ENCODE measurements at places on chromosomes 13 and 19.

GRCh38 chr13:42498521-42498920 lies 75.4 kb upstream of the TNFSF11 start:
- no peak for DNase-seq

GRCh38 chr19:2237051-2237868 lies 636 bp downstream of the SF3A2 start:
- no peak for DNase-seq

DNA sequence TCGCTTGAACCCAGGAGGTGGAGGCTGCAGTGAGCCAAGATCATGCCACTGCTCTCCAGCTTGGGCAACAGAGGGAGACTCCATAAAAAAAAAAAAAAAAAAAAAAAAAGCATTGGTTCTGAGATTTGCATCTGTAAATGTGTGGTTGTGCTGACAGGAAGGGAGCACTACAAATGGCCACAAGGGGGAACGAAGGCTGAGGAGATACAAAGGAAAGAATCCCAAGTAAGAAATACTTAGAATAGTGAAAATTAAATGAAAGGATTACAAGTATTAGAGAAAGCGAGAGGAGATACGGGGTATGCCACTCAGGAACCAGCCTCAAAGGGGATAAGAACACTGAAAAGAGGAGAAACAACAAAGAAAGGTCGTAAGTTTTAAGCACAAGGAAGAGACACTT lies 284.9 kb downstream of the KLF12 start:
- no peak for DNase-seq

DNA sequence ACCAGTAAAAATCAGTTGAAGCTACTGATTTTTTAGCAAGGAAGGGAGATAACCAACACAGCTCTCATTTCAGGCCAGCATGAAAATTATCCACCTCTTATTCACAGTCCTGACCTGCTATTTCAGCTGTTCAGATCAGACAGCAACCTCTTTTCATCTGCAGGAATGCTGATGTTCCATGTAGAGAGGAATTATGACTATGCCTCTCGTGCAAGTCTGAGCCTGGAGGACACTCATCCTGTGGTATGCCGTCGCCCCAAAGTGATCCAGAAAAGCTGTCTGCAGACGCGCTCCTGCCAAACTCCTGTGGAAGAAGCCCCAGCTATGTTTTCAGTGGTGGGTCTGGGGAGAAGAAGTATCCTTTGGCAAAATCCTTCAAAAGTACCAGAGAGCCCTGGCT lies 563.5 kb upstream of the SLITRK1 start:
- DNase-seq = no peak

DNA sequence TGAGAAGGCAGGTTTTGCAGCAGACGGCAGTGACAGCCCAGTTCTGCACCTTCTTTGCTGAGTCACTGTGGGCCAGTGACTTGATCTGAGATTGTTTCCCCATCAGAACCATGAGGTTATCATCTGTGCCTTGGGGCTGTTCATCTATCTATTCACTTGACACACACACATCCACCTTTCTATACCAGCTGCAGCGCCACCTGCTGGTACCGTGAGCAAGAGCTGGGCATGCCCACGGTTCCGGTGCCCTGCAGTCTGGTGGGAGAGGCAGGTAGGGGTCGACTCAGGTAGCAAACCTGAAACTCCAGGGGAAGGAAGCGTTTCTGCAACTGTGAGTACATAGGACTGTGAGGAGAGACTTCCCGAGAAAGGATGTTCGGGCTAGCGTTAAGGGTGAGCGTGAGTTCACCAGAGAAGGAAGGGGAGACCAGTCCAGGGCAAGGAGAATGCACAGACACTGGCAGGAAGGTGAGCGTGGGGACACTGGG lies 7.5 kb upstream of the LIN7B start:
- DNase-seq = peak; percentile 53

DNA sequence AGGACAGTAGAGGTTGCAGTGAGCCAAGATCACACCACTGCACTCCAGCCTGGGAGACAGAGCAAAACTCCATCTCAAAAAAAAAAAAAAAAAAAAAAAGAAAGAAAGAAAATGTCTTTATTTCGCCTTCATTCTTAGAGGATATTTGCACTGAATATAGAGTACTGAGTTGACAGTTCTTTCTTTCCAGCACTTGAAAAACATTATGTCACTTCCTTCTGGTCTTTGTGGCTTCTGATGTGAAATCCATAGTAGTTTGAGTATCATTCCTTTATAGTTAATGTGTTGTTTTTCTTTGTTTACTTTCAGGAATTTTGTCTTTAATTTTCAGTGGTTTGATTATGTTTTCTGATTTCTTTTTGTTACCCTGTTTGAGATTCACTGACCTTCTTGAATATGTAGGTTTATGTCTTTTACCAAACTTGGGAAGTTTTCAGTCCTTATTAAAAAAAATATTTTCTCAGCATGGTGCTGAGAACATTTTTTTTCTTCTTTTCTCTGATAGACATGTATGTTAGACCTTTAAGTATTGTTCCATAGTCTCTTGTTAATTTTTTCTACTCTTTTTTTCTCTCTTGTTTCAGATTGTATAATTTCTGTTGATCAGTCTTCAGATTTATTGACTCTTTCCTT lies 50.1 kb downstream of the PCCA start:
- no peak for DNase-seq

GRCh38 chr13:27662738-27663470 lies 41.2 kb downstream of the POLR1D start:
- DNase-seq = no peak

- DNase-seq = no peak
Measured at GRCh38 chr13:99013951-99014350, 36.1 kb upstream of the DOCK9 start.

- no peak for DNase-seq
Measured at GRCh38 chr13:25881971-25882451, 169.8 kb downstream of the SHISA2 start.

GRCh38 chr19:39740395-39740794 lies 2.6 kb upstream of the CLC start:
- DNase-seq = no peak

GRCh38 chr19:38290631-38291147 lies 13.4 kb upstream of the C19orf33 start:
- no peak for DNase-seq

- DNase-seq = no peak
Measured at GRCh38 chr13:78265098-78265497, 338.3 kb downstream of the POU4F1 start.

- no peak for DNase-seq
Measured at GRCh38 chr13:35592457-35592856, 116.0 kb upstream of the MAB21L1 start.

DNA sequence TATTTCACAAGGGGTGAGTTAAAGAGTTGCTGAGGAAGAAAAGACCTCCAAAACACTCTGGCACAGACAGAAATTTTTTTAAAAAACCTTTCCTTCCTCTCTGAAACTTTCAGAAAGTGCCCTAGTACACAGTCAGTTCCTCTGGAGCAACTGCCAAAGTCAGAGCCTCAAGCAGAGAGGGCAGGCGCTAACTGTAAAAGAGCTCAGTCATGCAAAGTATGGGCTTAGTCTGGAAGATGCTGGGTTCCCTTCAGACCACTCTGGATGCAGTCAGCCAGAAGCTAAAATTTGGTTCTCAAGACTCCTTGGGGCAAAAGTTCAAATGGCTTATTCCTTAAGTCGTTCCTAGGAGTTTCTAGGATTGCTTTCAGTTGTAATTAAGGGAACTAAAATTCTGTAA lies 671.6 kb downstream of the PCDH9 start:
- no peak for DNase-seq

DNA sequence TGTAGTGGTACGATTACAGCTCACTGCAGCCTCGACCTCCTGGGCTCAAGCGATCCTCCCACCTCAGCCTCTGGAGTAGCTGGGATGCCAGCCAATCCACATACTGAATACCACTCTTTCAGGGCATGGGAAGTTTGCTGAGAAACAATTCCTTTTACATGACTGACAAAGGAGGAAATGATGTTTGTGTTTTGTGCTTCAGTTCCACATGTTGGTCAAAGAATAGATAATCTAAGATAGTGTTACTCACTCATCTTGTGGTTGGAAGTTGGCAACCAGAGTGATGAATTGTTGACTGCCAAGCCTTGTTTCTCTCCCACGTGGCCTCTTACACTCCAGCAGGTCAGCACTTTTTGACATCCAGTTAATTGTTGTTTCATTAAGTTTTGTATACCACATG lies 7.6 kb downstream of the MBD3L2B start:
- DNase-seq = no peak

GRCh38 chr13:50613356-50613831 lies 230.1 kb downstream of the DLEU7 start:
- no peak for DNase-seq

DNA sequence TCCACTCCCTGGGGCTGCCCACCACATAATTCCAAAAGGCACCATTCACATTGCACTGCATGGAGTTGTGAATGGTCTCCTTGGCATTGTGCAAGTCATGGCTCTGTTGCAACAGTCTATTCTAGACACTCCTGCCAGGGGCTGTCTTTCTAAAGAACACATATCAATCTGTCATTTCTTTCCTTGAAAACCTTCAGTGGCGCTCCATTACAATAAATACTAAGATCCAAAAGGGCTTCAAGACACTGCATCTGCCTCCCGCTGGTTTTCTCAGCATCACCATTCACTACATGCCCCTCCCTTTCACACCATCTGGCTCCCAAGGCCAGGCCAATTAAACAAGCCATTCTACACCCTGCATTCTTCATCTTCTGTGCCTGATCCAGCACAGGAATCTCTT lies 32.2 kb upstream of the TM9SF2 start:
- no peak for DNase-seq

DNA sequence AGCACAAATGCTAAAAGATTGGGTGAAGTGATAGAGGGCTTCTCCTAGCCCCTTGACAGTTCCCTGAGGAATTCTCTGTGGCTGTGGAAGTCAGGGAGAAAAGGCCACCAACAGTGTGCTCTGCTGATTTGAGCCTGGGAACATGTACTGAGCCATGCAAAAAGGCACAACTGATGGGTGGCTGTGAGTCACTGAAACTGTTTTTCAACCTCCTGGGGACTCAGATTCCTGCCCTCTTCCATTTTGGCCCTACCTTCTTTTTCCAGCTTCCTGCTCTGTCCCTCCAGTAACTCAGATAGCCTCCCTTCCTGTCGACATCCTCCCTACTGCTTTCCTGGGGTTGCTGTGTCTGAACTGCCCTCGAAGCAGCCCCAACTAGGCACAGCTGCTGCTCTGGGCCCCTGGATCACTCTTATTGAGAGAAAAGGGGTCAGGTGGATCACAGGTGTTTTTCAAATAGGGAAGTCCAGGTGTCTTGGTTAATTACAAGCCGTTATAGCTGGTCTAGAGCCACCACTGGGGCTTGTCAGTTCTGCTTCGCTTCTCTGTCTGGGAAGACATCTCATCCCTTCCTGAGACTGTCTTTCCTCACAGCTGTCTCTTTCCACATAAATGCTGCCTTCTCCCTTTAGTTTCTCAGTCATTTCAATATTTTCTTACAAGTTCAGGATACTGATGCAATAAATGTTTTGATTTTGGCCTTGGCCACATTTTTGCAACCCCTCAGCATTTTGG lies 13.7 kb downstream of the FAM124A start:
- DNase-seq = no peak

GRCh38 chr13:64810750-64811149 lies 2419.4 kb downstream of the PCDH9 start:
- DNase-seq = no peak

DNA sequence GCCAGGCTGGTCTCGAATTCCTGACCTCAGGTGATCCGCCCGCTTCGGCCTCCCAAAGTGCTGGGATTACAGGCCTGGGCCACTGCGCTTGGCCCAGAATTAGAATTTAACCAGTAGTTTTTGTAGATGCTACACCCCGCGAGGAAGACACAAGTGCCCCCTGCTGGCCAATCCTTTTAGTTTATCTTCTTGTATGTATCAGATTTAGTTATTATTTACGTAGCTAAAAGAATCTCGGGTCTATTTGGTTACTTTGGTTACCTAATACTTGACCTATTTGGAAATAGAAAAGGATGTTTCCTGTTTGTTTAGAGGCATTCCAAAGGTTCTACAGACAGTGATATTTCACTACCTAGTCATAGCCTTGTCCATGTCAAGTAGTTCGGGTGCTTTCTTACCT lies 22.0 kb downstream of the MUC16 start:
- DNase-seq = peak; percentile 7

- no peak for DNase-seq
Measured at GRCh38 chr19:31073485-31074198, 275.6 kb downstream of the TSHZ3 start.

GRCh38 chr13:35514061-35514477 lies 37.6 kb upstream of the MAB21L1 start:
- no peak for DNase-seq

DNA sequence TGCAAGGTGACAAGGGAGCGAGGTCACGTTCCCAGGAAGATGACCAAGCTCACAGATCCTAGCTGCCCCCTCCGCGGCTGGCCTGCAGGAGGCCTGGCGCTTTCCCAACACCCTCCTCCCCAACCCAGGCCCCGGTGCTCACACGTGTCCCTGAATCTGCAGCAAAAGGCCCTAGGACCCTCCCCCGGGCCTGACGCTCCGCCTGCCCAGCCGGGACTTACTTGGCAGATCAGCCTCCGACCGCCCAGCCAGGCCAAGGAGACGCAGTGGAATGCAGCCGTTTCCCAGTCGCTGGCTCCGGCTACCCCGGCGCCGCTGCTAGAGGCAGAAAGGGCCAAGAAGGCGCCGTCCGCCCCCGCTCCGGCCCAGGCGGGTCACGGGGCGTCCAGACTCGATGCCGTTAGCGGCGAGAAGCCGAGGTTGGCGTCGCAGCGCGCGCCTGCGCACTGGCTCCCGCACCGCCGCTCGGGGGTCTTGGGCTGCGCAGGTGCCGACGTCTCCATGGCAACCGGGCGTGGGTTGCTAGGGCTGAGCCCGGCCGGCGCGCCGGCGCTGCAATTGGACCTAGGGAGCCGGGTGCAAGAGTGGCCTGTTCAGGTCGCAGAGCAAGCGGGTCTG lies at the start of gene PNMA8A:
PNMA8A (minus strand) TSS at position 448 of the 618 bp plus-strand sequence. CDS start 528 bp downstream, outside the sequence.
- DNase-seq = no peak

GRCh38 chr19:40246292-40247073 lies 20.0 kb upstream of the CCNP start:
- no peak for DNase-seq

DNA sequence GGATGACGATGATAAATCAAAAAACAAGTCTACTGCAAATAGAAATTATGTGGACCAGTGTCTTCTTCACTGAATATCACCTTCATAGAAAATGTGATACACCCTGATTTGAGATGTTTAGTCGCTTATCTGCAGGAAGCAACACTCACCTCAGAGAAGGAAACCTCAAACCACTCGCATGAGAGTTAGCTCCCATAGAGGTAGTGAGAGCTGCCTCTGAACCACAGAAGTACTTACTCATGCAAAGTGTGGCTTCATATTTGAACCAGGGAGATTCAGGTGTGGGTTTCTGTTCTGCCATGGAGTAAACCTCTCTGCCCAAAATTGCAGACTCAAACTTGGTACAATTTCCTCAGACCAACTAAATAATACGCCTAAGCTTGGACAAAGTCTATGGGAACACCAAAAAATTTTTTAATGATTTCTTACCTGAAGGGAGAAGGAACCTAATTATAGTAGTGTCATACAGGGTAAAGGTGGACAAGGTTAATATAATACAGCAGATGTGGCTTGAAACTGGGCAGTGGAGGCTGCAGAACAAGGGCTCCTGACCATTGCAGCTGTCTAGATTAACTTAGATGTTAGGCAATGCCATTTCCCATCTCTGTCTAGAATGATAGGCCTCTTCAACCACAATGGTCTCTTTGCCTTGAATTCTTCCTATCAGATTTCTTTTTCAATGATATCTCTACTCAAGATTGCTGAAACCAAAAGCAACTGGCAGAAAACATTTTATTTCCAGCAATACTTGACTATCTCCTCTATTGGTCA lies 29.6 kb upstream of the RCBTB2 start:
- peak; percentile 65 for DNase-seq

- no peak for DNase-seq
Measured at GRCh38 chr13:35549481-35549880, 73.0 kb upstream of the MAB21L1 start.
